ENCODE measurements at places on chromosomes 5 and 9.

DNA sequence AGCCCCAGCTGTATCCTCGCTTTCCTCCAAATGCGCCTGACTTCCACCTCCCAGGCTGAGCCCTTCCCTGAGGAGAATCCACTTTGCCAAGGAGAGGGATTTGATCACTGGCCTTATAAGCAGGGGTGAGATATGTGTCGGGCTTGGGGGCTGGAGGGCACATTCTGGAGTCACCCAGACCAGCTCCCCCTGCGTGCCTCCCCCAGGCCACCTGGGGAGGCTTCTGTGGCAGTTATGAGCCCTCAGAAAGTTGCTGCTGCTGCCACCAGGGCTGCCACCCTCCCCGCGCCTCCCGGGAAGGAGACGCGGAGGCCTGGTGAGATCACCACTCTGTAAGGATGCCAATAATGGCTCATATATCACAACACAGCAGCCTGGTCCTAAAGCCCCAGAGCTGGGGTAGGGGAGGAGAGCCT, 211.5 kb downstream of the PAPPA start:
- DNase-seq, result no peak

- DNase-seq, result no peak
Observed at GRCh38 chr5:87122151-87122977, 145.3 kb upstream of the RASA1 start.

DNA sequence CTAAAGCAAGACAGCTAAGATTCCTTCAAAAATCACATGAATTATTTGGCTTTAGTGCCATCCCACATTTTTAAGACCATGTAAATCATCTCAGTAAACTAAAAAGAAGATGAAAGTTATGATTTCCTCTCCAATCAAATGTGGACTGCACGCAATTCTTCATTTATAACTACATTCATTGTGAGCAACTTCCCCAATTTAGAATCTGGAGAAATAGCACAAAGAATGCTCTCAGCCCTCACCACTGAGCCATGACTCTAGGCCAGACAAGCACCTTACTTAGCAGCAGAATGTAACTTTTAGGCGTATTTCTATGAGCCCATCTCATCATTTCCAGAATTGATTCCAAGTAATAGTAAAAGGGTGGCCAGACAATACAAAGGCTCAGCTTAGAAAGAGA, 616.6 kb downstream of the TLE1 start:
- no peak for DNase-seq

DNA sequence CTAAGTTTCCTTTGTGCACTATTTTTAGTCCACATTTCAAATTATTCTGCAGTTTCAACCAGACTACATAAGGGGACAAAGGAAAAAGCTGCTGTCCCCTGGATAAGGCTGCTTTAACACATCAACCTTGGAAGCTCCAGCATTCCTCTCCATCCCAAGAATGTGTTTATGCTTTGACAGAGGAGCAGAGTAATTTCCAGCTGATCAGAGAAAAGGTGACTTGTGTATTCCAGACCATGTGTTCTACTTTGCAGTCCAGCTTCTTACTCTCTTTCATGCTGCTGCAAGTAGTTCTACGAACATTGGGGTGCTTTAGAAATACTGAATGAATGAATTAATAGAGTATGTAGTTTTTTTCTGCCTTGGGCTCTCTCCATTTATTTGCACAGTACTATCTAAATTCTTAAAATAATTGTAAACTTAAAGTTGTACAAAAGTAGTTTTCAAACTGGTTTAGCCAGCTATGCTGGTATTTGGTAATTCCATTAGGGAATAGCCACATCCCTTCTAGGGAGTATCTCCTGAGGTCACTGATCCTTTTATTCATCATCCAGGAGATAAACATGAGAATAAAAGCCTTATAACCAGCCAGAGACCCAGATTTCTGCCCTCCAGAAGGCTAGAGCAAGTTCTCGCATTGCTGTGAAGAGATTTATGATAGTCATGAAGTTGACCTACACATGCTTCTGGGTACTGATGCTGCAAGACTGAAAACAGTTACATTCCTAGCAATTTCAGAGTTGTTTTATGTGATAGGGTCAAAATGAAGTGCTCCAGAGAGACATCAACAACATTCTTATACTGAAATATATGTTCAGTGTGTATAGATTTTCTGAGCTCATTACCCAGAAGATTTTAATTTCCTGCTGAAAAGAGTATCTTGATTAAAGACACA, 215.2 kb downstream of the COMMD10 start:
- DNase-seq, result no peak

GRCh38 chr9:131347376-131348020, 46.4 kb upstream of the PRRC2B start:
- no peak for DNase-seq

DNA sequence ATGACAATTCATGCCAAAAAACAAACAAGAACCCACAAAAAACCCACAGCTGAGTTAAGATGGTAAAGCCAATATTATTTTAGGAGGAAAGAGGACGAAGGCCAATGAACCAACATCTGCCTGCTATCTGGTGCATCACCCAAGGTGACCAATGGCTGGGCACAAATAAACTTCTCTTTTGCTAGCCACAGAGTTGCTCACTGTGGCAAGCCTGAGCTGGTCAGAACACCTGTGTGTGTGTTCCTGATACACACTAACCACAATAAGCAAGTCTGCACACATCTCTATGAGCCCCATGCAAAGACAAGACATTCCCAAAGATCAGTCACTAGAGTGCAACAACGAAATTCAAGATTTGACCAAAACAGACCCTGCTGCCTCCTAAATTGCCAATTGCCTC, 63.1 kb downstream of the RNF38 start:
- DNase-seq, result no peak

- no peak for DNase-seq
Observed at GRCh38 chr5:160353379-160353778, 17.0 kb downstream of the C1QTNF2 start.

- DNase-seq, result no peak
Observed at GRCh38 chr5:5104550-5104949, 35.6 kb upstream of the ADAMTS16 start.

- no peak for DNase-seq
Observed at GRCh38 chr9:105884416-105884815, 190.1 kb downstream of the TMEM38B start.
